ENCODE measurements at places on chromosomes 11 and 22.

DNA sequence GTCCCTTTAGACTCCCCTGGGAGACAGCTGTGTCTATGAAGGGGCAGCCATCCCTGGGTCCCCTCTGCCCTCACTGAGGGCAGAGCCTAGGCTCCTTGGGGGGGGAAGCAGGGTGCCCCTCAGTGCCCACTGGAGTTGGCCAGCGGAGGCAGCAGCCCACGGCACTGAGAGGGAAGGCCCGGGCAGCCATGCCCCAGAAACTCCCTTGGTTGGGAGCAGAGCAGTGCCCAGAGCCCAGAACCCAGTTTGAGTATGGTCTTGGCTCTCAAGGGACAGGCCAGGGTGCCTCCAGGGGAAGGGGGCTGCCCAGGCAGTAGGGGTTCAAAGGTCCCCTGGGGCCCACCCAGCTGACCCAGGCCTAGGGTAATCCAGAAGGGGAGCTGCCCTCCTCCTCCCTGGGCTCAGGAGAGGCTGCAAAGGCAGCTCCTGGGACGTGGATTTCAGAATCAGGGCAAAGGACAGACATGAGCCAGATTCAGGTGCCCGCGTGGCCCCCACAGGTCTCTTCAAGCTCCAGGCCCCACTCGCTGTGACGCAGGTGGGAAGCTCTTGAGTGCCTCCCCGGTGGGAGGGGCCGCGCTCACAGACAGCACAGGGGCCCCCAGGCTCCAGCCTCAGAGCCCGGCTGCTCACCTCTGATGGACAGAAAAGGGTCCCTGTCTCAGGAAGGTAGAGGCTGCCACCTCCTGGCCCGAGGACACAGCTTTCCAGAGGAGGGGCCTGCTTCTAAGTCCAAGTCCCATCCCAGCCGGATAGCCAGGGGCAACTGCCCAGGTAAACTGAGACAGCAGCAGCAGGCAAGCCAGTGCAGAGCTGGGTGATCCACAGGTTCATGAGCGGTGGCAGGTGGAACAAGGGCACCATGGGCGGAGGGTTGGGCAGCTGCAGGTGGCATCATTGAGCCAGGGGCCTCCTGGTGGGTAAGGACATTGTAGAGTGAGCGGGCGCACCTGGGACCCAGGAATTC lies 2.6 kb downstream of the C11orf21 start:
- no peak for DNase-seq

DNA sequence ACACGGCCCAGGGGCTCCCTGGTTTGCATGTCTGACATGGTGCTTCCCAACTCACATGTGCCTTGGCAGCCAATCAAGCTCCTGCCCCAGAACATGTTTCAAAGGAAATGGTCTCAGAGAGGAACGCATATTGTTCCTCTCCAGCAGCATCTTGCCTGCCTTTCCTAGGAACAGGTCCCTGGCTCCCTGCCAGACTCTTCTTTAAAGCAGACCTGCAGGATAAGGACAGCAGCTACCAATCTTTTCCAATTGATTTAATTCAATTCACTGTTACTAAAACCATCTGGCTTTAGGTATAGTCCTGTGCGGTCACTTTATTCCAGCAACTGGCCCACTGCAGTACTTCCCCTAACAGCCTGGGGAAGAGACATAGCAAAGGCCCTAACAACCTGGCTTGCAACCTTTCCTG lies 79.9 kb downstream of the AMBRA1 start:
- no peak for DNase-seq

GRCh38 chr11:10273738-10274137 lies 20.3 kb downstream of the SBF2 start:
- no peak for DNase-seq

DNA sequence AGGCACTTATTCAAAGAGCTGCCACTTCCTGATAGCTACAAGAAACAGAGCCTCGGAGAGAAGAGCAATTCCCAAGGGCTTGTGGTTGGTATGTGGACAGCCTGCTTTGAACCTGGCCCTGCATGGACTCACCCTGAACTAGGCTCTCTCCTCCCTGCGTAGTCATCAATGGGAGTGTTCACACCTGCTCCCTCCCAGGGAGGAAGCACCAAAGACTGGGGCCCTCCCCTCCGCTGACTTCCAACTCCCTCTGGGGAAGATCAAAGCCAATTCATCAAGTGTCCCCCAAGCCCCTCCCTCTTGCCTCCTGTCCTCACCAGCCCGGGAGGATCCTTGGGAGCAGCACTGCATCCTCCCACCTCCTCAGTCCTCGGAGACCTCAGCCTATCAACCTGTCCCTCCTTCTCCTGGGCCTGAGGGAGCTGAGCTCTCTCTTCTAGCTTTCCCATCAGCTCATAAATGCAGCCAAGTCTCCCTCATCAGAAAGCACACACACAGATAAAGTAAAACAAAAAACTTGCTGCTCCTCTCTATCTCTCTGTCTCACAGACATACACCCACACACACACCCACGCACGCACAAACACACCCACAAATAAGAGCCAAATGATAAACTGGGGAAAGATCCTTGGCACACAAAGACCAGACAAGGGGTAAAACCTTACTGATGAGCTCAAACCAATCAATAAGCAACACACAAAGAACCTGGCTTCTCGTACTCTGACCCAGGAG lies 3.3 kb downstream of the A4GALT start:
- DNase-seq: no peak

GRCh38 chr11:61494381-61494961 lies 14.1 kb upstream of the LRRC10B start:
- DNase-seq: no peak

- DNase-seq: no peak
Observed at GRCh38 chr11:46321757-46322156, 25.5 kb upstream of the DGKZ start.

- no peak for DNase-seq
Observed at GRCh38 chr11:45323601-45324249, 37.6 kb upstream of the SYT13 start.

GRCh38 chr22:19599626-19600243 lies 75.5 kb upstream of the CLDN5 start:
- no peak for DNase-seq

- no peak for DNase-seq
Observed at GRCh38 chr11:73011126-73011817, 130.8 kb downstream of the FCHSD2 start.

DNA sequence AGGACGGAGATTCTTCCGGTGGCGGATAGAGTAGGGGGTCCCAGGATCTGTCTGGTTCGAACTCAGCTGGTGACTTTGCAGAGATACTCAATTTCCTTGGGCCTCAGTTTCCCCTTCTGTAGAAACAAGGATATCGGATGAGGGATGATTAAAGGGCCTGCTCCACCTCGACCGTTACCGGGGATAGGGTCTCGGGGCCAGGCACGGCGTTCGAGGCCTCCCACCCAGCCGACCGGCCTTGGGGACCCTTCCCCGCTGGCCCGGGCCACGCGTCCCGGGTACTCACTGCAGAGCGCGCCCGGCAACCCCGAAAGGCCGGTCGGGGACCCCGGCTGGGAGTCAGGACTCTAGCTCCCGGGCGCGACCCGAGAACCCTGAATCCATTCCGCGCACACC lies 321 bp downstream of the RHBDD3 start:
- DNase-seq: no peak

DNA sequence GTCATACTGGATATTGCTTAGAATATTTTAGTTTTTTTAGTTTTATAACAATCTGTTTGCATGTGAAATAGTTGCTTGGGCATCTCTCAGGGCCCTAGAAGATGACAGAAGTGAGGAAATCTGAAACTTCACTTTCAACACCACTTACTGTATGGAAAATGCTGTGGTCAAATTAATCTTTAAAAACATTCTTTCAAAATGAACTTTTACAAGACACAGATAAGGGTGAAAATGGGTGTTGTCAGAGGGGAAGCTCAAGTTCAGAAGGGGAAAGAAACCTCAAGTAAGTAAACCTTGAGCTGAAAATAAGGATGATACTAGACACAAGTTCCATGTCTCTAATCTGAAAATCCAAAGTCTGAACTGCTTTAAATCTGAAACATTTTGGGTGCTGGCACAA lies 1840.1 kb upstream of the RAG2 start:
- DNase-seq: no peak

Data from T-helper 1 cell (primary cell).